Activated naive CD4-positive, alpha-beta T cell (primary cell): ENCODE measurements at places on chromosomes 6 and 20.

DNA sequence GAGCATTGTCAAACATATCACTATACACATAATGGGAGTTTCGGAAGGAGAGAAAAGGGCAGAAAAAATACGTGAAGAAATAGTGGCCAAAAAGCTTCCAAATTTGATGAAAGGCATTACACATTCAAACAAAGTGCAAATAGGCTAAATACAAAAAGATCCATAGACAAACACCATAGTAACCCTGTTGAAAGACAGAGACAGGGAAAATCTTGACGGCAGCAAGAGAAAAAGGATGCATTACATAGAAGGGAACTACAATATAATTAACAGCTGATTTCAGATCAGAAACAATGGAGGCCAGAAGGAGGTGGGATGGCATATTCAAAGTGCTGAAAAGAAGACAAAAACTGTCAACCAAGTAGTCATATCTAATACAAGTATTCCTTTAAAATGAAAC lies 170.8 kb downstream of the MRPL14 start:
- DNase-seq: no peak

GRCh38 chr6:101013612-101014195 lies 132.6 kb upstream of the ASCC3 start:
- DNase-seq: no peak

DNA sequence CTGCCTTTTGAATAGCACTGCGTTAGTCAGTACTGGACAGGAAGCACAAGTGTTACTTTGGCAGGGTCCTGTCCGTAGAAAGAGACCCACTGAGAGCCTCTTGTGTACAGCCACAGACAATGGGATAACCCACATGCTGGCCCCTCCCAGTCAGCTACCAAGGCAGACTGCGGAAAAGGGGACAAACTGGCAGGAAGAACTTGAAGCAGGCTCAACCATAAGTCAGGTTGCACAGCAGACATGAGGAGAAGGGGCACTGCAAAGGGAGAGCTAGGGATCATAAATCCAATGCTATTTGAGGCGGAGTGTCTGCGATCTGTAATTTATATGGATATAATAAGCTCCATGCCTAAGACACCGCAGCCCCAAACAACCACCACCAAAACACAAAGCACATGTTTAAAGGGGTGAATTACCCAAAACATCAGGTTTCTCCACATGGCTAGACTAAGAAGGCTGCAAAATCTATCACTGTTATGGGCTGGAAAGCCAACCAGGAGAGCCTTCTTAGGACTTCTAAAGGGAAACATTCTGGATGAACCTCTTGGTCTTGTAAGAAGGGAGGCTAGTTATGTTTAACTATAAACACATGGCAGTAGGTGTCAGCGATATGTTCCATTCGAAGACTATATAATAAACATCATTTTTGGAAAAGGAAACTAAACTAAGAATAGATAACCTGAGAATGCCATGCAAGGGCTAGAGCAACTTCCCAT lies 141.7 kb downstream of the BACH2 start:
- DNase-seq: no peak

- no peak for DNase-seq
These were observed 1.6 kb downstream of the RAET1G start for GRCh38 chr6:149921361-149921760.

DNA sequence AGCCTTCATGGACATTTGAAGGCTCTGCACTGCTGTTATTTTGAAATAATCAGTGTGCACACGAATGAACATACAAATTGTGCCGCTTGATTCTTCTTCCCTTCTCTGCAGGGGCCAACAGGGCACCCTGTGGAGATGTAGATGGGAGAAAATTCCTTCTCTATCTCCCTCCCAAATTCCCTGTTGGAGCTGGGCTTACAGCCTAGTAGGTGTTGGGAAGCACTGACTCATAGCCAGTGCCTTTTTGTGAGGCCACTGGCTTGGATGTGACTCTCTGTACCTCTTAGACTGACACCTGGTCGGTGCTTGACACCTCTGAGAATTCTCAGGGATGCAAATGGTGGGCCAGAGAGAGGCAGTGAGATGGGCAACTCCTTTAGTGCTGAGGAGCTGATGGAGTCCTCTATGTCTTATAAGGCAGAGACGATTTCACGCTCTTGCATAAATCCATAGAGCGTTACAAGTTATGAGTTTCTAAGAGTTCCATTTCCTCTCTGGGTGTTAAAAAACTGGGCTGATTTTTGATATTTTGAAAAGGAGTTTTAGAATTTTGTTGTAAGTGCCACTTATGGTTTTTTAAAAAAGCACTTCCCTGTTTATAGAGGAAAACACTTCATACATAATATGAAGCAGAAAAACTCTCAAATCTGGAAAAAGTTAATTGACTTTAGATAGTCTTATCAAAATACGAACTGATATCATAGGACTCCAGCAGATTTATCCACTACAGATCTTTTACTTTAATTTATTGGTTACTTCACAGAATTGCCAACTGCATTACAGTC lies 89.8 kb upstream of the MAP3K7 start:
- no peak for DNase-seq

DNA sequence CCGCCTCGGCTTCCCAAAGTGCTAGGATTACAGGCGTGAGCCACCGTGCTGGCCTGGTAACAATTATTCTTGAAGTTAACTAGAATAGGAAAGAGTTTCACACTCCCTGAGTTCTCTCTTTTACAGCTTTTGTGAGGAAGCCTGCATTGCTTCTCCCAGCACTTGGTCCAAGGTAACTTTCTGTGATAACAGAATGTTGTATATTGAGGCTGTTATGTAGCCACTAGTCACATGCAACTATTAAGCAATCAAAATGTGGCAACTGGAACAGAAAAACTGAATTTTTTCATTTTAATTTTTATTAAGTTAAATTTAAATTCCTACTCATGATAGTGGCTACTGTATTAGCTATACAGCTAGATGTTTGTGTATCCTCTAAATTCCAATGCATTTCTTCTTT lies 2.5 kb downstream of the TRIM38 start:
- DNase-seq: no peak
